Activated T-cell treated with anti-CD3 and anti-CD28 coated beads, Interleukin-2, amount 50 U/mL, for 24 hours (primary cell): ENCODE measurements at places on chromosomes 5 and 9.
A peak's percentile ranks its signal among the peaks of the same experiment; 100 is the strongest.

- no peak for DNase-seq
Observed at GRCh38 chr5:52692039-52692438, 95.7 kb upstream of the ITGA1 start.

GRCh38 chr5:112649882-112650281, 87.8 kb upstream of the APC start:
- no peak for DNase-seq

DNA sequence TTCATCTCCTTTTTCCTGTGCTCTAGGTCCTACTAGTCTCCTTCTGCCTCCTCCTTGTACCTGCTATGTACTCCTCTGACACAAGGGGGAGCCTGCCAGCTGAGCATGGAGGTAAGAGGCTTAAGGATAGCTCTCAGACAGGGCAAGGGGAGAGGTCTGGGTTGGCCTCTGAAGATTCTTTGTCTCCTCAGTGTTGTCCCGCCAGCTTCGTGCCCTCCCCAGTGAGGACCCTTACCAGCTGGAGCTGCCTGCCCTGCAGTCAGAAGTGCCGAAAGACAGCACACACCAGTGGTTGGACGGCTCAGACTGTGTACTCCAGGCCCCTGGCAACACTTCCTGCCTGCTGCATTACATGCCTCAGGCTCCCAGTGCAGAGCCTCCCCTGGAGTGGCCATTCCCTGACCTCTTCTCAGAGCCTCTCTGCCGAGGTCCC, 3.8 kb downstream of the CREB3 start:
- peak; percentile 68 for DNase-seq

- DNase-seq = no peak
Observed at GRCh38 chr5:69202497-69202896, 13.1 kb downstream of the CENPH start.

DNA sequence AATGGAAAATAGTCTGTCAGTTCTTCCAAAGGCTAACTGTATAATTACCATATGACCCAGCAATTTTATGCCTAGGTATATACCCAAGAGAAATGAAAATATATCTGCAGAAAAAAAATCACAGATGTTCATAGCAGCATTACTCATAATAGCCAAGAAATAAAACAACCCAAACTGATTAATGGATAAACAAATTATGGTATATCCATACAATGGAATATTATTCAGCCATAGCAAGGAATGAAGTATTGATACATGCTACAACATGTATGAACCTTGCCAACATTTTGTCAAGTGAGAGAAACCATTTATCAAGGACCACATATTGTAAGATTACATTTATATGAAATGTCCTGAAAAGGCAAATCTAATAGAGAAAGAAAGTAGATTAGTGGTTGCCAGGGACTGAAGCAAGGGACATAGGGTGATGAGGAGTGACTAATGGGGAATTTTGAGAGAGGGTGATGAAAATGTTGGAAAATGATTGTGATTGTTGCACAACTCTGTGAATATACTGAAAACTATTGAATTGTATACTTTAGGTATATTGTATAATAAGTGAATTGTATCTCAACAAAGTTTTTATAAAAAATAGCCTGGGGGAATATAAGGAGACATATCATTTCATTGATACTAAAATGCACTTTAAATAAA, 114.4 kb downstream of the PBX3 start:
- no peak for DNase-seq

- no peak for DNase-seq
Observed at GRCh38 chr9:28287455-28287854, 714.2 kb upstream of the C9orf72 start.

GRCh38 chr9:38622288-38622674, 1.9 kb upstream of the ANKRD18A start:
- DNase-seq = no peak

DNA sequence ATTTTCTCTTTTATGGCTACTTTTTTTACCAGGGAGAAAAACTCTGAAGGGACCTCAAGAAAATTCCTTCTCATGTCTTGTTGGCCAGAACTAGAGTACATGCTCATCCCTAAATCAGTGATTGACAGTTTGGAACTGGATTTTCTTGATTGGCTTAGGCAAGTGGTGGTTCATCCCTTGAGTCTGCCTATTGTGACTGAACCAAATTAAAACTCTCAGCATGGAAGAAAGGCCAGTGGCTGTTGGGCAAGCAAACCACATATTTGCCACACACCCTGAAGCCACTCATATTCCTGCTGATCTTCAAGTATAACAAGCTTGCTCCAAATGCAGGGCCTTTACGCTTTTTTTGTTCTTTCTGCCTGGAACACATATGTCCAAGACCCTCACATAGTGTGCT, 7.2 kb upstream of the HOMER1 start:
- DNase-seq = no peak

DNA sequence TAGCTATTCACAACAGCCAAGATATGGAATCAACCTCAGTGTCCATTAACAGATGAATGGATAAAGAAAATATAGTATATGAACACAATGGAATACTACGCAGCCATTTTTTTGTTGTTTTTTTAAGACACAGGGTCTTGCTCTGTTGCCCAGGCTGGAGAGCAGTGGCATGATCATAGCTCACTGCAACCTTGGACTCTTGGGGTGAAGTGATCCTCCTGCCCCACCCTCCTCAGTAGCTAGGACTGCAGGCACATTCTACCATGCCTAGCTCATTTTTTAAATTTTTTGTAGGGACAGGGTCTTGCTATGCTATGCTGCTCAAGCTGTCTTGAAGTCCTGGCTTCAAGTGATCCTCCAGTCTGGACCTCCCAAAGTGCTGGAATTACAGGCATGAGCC, 38.5 kb downstream of the CERT1 start:
- no peak for DNase-seq

DNA sequence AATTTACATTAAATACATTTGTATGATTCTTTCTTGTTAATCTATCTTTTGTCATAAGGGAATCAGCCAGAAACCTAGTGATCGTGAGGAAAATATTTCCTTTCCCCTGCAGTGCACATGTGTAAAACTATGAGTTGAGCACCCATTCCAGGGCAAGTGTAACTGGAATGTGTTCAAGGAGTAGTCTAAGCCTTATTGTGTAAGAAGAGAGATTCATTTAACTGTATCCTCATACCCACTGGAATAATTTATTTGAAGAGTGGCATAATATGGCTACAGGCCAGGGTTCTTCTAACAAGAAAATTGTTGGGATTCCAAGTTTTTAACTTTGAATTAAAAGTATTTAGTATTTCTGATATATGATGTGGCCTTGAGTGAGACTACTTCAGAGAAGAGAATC, 1692.7 kb downstream of the EFNA5 start:
- DNase-seq = no peak

- DNase-seq = peak; percentile 57
Observed at GRCh38 chr9:127612939-127613582, 984 bp downstream of the STXBP1 start.

- DNase-seq = no peak
Observed at GRCh38 chr5:130501151-130501865, 597.0 kb downstream of the CHSY3 start.

DNA sequence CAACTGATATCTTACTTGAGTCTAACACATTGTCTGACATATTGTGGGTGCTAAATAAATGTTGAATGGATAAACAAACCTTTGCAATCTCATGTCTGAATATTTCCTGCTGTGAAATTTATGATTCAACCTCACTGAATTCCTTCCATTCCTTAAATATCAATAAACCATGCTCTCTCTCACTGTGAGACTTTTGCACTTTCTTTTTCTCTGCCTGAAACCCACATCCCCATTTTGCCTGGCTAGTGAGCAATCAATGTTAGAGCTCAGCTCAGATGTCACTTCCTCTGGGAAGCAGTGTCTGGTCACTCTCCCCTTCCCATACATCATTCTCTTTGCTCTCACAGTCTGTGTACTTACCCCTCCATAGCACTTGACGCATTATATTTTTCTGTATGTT, 383.7 kb upstream of the TRPC7 start:
- no peak for DNase-seq
